Glomerular endothelial cell (primary cell): ENCODE measurements at places on chromosomes 3 and 15. TPM values are rescaled to one million over a fixed set of nuclear protein-coding genes. Genes with fewer than 3 reads are reported as not detected.

The LZTFL1 gene
- 16.4 and 17.0 TPM in 2 replicates for total RNA-seq

The TP63 gene
- 0.39 and 0.53 TPM in 2 replicates for total RNA-seq

The CCDC39 gene
- total RNA-seq = 0.06 TPM in 1 of 2 replicates, not detected in the other

The ITGB5 gene
- total RNA-seq = 174 and 307 TPM in 2 replicates

The SPTSSB gene
- not detected in 2 replicates for total RNA-seq

The CYP1A2 gene
- not detected in 2 replicates for total RNA-seq

The CLRN1 gene
- not detected in 2 replicates for total RNA-seq

The SLC12A6 gene
- total RNA-seq = 23.0 and 29.8 TPM in 2 replicates

The CHRFAM7A gene
- 0.44 and 1.1 TPM in 2 replicates for total RNA-seq

The TATDN2 gene
- total RNA-seq = 14.6 and 19.5 TPM in 2 replicates

The PLSCR4 gene
- 56.9 and 61.9 TPM in 2 replicates for total RNA-seq

The C2CD4B gene
- 94.0 and 176 TPM in 2 replicates for total RNA-seq

The RUBCN gene
- 34.9 and 53.6 TPM in 2 replicates for total RNA-seq

The C3orf49 gene
- total RNA-seq = not detected in 2 replicates

The TAGLN3 gene
- total RNA-seq = 0.76 and 2.8 TPM in 2 replicates

The NUP210 gene
- total RNA-seq = 0.53 and 2.2 TPM in 2 replicates

The DISP2 gene
- total RNA-seq = 3.9 TPM in 1 of 2 replicates, not detected in the other

The FSTL1 gene
- 311 and 489 TPM in 2 replicates for total RNA-seq

The FAM174B gene
- 17.7 and 51.1 TPM in 2 replicates for total RNA-seq

The LEKR1 gene
- total RNA-seq = 0.34 TPM in 1 of 2 replicates, not detected in the other

The LEO1 gene
- 20.1 and 30.6 TPM in 2 replicates for total RNA-seq

The DPPA2 gene
- total RNA-seq = not detected in 2 replicates

The IGDCC3 gene
- 0.41 TPM in 1 of 2 replicates, not detected in the other for total RNA-seq

The FRMD5 gene
- 3.2 and 5.1 TPM in 2 replicates for total RNA-seq

The MUC4 gene
- total RNA-seq = 0.12 TPM in 1 of 2 replicates, not detected in the other

The IL5RA gene
- not detected in 2 replicates for total RNA-seq

The SLC28A2 gene
- total RNA-seq = not detected in 2 replicates

The FBLN2 gene
- 1.6 and 14.2 TPM in 2 replicates for total RNA-seq

The NEDD4 gene
- 29.3 and 39.3 TPM in 2 replicates for total RNA-seq

The ZDHHC23 gene
- 0.48 and 0.88 TPM in 2 replicates for total RNA-seq

The XIRP1 gene
- not detected in 2 replicates for total RNA-seq

The IL17RD gene
- 2.3 and 3.2 TPM in 2 replicates for total RNA-seq

The HCLS1 gene
- 69.1 and 77.3 TPM in 2 replicates for total RNA-seq

The ITGA11 gene
- total RNA-seq = 50.8 and 54.2 TPM in 2 replicates

The KBTBD8 gene
- total RNA-seq = 1.0 and 1.1 TPM in 2 replicates

The DUOXA2 gene
- not detected in 2 replicates for total RNA-seq

The TEX55 gene
- not detected in 2 replicates for total RNA-seq

The XYLB gene
- 3.1 and 7.8 TPM in 2 replicates for total RNA-seq

The GAP43 gene
- total RNA-seq = 0.18 TPM in 1 of 2 replicates, not detected in the other
